Anterior cingulate cortex (tissue), 58 donors: ENCODE measurements at places on chromosomes 2 and 18.

DNA sequence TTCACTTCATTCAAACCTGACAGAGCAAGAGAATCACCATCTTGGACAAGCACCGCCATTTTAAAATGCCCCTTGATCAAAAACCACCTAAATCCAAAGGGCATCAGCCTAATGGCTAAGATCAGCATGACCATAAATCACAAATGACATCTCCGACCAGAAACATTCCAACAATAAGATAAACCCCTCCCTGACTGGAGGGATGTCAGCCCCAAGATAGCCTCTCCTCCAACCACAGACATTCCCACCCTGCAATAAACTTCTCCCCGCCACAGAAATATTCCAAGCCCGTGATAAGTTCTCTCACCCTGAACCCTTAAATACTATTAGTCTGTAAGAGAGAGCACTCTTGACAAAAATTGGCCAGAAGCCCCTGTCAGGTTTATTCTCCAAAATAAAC is 21.6 kb upstream of the LYPD1 start:
- DNase-seq = no peak

DNA sequence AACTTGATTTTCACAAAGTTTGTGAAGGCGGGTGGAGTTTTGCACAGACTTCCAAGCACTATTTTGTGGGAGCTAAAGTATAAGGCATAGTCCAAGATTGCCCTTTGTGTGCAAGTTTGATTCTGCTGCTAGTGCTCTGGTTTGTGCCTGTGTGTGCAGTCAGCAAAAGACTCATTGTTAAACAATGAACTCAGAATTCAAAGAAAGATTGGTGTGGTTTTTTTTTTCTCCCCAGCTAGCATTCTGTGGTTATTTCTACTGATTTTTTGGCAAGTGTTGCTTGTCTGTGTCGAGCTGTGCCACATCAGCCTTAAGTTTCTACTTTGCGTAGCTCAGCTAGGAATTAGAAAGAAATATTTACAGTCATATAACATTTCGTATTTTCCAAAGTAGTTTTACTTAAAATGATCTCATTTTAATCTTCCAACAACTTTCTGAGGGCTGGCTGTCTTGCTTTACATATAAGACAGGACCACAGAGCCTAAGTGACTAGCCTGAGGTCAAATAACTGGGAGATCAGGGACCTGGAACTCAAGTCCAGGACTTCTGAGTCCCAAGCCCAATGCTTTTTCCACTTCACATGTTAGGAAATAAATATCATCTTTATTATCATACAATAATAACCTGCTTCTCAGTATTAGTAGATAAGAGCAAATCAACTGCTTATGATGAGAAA is 69.8 kb downstream of the BABAM2 start:
- no peak for DNase-seq

GRCh38 chr2:181121996-181122395 is 141.6 kb downstream of the UBE2E3 start:
- DNase-seq = no peak

DNA sequence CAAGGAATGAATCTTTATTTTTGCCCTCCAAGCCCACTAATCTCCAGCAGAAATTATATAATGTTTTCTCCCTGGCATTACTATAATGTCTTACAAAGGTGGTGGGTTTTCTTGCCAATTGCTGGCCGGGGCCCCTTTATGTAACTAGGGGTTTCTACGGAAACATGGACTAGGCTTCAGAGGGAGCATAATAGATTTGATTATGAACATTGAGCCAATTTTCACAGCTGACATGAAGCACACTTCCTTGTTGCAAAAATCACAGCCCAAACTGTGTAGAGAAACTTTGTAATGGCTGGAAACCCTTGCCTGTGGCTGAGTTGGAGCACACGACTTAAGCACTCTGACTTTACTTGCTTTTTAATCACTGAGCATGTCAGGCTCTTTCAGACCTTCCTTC is 3.8 kb upstream of the CYRIA start:
- DNase-seq = no peak

DNA sequence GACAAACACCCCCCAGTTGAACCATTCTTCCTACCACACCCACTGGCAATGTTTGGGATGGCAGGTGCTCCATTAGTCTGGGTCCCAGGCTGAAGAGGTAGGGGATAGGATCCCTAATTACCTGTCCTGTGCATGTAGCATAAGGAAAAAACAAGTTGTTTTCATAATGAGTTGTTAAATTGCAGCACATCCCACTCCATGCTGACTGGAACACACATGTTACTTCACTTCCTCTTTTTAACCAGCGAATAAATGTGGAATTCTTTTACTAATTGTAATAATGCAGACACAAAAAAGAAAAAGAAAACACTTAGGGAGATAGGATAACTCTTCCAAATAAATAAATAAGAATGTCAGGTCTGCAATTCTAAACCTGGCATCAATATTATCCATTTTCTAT is 11.8 kb upstream of the CBLN2 start:
- DNase-seq = no peak

GRCh38 chr2:67526283-67526682 is 129.2 kb downstream of the ETAA1 start:
- DNase-seq = no peak

DNA sequence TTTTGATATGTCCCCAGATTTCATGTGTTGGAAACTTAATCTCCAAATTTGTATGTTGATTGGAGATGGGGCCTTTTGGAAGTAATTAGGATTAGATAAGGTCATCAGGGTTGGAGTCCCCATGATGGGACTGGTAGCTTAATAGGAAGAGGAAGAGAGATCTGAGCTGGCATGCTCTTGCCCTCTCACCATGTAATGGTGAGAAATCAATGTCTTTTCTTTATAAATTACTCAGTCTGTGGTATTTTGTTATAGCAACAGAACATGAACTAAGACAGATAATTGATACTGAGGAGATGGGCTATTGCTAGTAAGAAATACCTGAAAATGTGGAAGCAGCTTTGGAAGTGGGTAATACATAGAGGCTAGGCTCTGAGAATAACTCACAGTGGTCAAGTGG is 48.0 kb downstream of the CDC42EP3 start:
- DNase-seq = no peak

DNA sequence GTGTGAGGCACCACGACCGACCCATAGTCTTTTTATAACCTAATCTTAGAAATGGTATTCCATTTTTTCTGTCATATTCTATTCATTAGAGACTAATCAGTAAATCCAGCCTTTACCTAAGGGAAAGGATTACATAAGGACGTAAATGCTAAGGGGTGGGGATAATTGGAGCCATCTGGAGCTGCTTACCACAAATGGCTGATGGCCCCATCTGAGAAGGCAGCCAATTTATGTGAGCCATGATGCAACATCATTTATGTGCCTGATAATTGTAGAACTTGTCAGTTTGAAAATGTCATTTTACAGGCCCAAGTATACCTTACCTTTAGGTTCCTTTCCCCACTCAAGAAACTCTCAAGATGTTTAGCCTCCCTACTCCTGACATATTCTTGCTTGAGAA is 44.0 kb downstream of the ARHGEF33 start:
- no peak for DNase-seq

- no peak for DNase-seq
These were observed 227.1 kb downstream of the RAB3GAP1 start for GRCh38 chr2:135279209-135279608.

DNA sequence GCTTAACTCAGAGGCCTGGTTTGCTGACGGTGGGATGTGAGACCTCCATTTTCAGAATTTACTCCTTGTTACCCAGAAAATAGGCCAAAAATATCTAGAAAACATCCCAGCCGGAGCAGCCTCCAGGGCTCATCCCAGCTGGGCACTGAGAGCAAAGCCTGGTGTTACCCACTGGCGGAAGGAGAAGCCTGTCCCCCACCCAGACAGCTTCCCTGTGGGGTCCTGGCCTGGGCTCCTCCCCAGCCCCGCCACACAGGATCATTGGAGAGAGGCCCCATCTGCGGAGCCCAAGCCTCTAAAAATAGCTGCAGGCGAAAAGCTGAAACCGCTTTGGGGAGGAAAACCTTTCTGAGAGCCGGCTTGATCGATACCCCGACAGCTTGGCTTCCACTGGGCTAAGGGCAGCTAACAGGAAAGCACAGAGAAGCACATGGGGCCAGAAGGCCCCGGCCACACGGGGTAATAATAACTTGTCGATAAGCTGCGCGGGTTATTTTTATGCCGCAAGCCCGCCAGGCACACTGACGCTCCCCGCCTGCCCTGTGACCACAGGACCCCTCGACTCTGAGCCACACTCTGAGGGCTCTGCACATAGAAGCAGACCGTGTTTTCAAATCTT is 26.9 kb upstream of the FAHD2A start:
- DNase-seq = no peak

GRCh38 chr2:86019121-86019520 is 86.6 kb downstream of the POLR1A start:
- no peak for DNase-seq

- no peak for DNase-seq
These were observed 213.3 kb upstream of the HNRNPA3 start for GRCh38 chr2:176999301-176999700.

- DNase-seq = no peak
These were observed 1509.0 kb downstream of the LRP1B start for GRCh38 chr2:140621583-140622362.

DNA sequence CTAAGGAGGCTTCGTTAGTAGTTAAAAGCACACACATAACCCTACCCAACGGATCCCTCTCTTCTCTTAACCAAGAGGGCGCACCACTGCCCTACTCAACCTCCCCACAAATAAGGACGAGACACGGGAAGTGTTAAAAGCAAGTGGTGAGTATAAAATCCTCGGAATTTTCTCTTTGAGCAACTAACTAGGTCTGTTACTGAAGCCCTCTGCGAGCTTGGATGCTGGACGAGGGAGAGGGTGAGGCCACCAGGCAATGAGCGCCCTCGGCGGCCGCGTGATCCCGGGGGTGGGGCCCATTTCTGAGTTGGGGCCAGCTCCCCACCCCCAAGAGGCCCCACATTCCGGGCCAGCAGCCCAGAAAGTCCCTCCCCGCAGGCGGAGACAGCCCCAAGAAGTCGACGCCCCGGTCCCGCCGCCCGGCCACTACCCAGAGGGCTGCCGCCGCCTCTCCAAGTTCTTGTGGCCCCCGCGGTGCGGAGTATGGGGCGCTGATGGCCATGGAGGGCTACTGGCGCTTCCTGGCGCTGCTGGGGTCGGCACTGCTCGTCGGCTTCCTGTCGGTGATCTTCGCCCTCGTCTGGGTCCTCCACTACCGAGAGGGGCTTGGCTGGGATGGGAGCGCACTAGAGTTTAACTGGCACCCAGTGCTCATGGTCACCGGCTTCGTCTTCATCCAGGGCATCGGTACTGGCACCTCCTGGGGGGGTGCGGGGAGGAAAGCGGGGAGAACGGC is at the start of gene CYBRD1:
Gene CYBRD1, plus strand, starts transcription at position 423 of the 736 bp plus-strand sequence. Its CDS starts 72 bp downstream, at position 495.
- DNase-seq = peak; percentile 86

DNA sequence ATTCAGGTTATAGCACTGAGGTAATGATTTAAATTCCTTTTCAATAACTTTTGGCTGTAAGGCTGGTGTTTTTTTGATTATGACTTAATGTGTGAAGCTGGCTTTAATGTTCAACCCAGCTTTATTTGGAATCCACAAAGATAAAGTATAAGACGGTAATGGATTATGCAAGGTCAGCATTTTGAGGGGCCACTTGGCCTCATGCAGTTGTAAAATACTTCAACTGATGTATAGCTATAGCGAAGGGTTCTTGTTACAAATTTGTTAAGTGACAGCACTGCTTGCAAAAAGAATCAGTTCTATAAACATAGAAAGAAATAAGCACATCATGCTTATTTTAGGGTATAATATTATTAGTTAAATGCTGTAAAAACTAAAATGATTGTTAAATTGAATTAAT is 36.6 kb downstream of the LRP1B start:
- no peak for DNase-seq

DNA sequence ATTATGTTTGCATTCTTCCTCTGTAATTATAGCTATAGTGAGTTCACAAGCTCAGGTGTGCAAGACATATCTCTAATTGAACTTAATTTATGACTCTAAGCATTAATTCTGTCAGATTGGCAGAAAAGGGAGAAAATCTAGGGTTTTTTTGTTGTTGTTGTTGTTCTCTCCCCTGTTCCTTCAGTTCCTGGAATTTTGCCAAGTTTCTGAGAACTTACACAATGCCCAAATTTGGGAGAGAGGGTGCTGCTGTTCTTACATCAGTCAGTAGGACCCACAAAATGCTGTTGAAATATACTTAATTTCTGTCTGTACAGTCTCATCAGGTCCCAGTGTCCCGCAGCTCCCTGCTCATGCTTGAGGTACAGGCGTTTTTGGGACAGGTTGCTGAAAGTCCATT is 221.8 kb upstream of the RBMS1 start:
- DNase-seq = no peak

- no peak for DNase-seq
These were observed 47.1 kb downstream of the SLC40A1 start for GRCh38 chr2:189533288-189534035.

GRCh38 chr18:44637210-44638033 is 43.3 kb upstream of the SETBP1 start:
- DNase-seq = no peak

GRCh38 chr2:105827351-105828096 is 82.8 kb downstream of the NCK2 start:
- DNase-seq = no peak

GRCh38 chr2:44456946-44457345 is 95.2 kb downstream of the CAMKMT start:
- no peak for DNase-seq

DNA sequence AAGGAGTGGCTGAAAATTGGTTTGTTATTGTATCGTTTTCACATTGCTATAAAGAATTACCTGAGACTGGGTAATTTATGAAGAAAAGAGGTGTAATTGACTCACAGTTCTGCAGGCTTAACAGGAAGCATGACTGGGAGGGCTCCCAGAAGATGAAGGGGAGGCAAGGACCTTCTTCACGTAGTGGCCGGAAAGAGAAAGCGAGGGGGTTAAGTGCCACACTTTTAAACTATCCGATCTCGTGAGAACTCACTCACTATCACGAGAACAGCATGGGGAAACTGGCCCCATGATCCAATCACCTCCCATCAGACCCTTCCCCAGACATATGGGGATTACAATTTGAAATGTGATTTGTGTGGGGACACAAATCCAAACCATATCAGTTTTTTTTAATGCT is 81.6 kb downstream of the FBXO15 start:
- DNase-seq = no peak

- no peak for DNase-seq
These were observed 848.8 kb downstream of the MBD2 start for GRCh38 chr18:53375621-53376020.

DNA sequence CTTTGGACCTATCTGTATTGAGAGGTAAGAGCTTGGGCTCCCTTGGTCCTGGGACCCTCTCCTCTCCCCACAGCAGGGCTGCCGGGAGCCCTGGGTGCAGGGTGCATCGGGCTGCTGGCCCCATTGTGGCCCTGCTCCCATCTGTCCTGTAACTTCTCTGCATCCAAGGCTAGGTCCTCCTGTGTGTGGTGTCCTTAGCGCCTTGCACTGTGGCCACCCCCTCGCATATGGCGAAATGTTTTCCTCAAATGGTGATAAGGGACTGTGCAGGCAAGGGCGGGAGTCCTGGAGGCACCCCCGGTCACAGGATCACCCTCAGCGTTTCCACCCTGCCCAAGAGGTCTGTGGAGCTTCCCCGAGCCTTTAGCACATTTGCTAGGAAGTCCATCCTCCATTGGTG is 208.2 kb downstream of the SH3RF3 start:
- DNase-seq = no peak

DNA sequence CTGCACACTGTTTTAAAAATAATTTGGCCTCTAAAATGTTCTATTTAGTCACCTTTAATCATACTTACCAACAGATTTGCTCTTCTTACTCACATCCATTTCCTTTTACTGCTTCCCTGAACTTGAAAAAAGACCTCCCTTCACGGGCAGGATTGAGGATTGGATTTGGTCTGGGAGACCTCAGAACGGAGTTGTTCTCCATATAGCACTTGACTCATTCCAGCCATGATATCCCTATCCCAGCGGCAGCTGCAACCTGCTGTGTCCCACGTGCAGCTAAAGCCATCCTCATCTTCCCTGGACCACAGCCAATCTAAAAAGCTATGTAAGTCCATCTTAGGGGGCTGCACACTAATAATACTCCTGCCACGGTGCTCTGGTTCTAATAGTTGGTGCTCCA is 97.0 kb upstream of the PTPRM start:
- DNase-seq = no peak
